ENCODE measurements at places on chromosomes 2 and 18.
A peak's percentile ranks its signal among the peaks of the same experiment; 100 is the strongest.

DNA sequence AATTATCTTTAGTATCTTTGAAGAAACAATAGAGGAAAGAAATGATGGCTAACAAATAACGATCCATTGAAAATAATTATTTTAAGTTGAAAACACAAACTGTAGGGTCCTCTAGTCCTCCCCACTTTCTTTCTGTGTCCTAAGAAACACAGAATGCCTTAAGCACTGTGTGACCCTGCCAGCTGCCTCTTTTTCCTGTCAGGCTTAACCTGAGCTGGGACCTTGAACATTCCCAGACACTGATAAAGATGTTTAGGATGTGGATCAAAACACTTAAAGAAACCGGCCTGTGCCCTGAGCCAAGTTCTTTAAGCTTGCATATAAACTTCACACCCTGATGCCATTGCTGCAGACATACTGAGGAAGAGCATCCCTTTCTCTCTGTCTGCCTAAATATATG lies 755.4 kb upstream of the VRK2 start:
- DNase-seq: no peak

GRCh38 chr2:179049546-179050311 lies at the start of gene CCDC141:
Gene CCDC141 (minus strand): TSS chr2:179050137. CDS start chr2:179049941, 196 bp downstream.
- DNase-seq: no peak

GRCh38 chr18:23743733-23744333 lies 54.6 kb downstream of the LAMA3 start:
- peak; percentile 27 for DNase-seq

DNA sequence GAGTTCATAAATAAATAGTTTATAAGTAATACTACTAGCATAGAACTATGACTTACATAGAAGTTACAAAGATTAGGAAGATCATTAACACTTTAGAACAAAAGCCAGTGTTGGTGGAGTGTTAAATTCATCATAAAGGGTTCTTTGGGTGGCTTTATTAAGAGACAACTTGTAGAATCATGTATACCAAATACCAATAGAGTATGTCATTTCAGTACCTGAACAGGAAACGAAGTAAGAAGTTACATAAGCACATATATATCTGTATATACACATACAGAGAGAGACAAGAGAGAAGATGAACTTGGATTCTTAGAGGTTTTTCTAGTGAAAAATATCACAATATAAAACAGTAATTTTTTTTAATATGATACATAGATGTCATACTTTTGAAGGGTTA lies 82.5 kb upstream of the OTX1 start:
- DNase-seq: no peak

GRCh38 chr2:54724560-54725342 lies 1.3 kb downstream of the EML6 start:
- peak; percentile 65 for DNase-seq

DNA sequence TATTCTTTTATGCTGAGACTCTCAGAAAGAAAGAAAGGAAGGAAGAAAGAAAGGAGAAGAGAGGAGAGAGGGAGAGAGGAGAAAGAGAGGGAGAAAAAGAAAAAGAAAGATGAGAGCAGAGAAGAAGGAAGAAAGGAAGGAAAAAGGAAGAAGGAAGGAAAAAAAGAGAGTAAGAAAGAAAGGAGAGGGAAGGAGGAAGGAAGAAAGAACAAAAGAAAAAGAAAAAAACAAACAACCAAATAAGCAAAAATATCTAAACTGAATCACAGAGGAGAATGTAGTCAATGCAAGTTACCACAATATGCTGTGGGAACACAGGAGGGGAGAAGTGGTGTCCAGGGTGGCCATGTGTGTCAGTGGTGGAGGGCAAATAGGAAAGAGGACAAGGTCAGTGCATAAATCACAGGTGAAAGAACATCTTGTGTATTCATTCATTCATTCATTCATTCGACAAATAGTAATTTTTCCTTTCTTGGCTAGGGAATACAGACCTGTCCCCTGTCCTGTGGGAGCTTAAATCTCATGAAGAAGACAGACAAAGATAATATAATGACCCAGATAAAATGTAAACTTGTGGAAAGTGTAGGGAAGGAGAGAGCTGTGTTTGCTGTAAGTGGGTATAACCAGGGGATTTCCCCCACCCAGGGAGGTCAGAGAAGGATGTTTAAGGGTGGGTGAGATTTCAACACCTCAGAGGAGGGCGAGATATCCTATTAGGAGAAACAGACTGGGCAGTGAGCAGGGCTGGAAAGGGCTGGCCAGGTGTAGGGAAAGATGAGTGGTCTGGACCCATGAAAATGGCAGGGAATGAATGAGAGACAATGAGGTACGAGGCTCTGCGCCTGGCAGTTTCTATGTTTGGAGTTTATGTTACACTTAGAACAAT lies 50.7 kb downstream of the IL1R2 start:
- DNase-seq: no peak

GRCh38 chr2:42973726-42974125 lies 181.3 kb upstream of the HAAO start:
- no peak for DNase-seq

GRCh38 chr2:7014174-7014640 lies 97.0 kb downstream of the RNF144A start:
- peak; percentile 96 for DNase-seq

DNA sequence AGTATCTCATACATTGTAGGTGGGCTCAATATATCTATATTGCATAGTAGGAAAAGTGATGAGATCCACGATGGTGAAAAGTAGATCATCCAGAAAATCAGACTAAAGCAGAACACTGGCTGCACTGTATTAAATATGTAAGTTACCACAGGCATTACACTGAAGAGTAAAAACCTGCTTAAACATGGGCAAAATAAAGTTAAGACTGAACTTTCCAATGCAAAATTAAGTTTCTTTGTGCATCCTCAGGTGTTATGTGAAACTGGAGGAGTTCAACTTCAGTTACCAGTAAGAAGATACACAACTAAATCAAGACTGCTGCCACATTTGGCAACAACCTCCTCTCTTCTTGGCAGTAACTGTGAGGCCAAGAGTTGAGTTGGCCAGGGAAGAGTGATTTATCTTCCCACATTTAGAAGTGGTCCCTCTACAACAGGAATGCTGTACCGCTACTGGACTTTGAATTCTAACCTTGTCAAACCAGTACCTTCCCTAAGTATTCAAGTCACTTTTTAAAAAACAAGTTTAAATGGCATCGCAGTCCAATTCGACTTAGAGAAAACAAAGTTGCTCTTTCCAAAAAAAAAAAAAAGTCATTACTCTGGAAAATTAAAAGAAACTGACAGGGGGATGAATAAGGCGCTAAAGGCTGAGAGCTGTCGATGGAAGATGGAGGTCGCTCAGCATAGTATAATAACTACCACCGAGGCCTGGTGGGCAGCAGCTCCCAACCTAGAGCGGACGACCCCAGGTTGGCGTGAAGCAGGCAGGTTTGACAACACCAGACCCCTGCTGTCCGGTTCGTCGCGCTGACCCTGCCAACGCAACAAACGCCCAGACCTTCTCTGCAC lies 1.1 kb downstream of the MAP4K3 start:
- no peak for DNase-seq

GRCh38 chr2:102279391-102279735 lies 32.0 kb upstream of the IL1RL1 start:
- no peak for DNase-seq

- DNase-seq: peak; percentile 74
These were observed 234.4 kb upstream of the EPAS1 start for GRCh38 chr2:46062637-46063412.

GRCh38 chr2:109435901-109436598 lies 177.7 kb downstream of the SEPTIN10 start:
- DNase-seq: no peak

GRCh38 chr2:62736899-62737559 lies 31.5 kb downstream of the EHBP1 start:
- no peak for DNase-seq

- no peak for DNase-seq
These were observed 57.3 kb upstream of the C2orf15 start for GRCh38 chr2:99084256-99084655.

- DNase-seq: no peak
These were observed 23.0 kb upstream of the RTN4 start for GRCh38 chr2:55073000-55073983.

- no peak for DNase-seq
These were observed 906.1 kb downstream of the SLC4A3 start for GRCh38 chr2:220533485-220533884.

DNA sequence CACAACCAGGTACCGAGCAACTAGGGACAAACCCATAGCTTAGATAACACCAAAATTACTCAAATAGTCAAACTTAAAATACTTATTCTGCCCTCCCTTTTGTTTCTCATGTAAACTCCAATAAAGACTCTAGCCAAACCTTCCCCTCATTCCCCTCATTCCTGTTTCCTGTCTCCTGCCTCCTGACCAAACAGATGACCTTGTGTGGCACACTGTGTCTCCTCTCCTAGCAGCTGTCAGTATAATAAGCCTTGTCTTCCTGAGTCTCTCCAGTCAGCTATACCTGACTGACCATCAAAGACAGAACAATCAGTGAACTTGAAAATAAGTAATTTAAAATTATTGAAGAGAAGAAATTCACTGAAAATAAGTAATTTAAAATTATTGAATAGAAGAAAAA lies 14.3 kb downstream of the SULT1C4 start:
- DNase-seq: no peak

- DNase-seq: no peak
These were observed 11.9 kb downstream of the GPN1 start for GRCh38 chr2:27640722-27641245.

GRCh38 chr2:113876503-113877387 lies 13.1 kb upstream of the ACTR3 start:
- DNase-seq: no peak

DNA sequence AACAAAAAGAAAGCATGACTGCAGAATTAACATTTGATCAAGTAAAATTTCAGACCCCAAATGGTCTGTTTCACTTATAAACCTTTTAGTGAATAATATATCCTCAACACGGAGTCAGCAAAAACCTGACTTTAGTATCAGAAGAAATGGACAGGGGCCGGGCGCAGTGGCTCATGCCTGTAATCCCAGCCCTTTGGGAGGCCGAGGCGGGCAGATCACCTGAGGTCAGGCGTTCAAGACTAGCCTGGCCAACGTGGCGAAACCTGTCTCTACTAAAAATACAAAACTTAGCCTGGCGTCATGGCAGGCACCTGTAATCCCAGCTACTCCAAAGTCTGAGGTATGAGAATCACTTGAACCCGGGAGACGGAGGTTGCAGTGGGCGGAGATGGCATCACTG lies 3.0 kb downstream of the OR6B3 start:
- no peak for DNase-seq

- no peak for DNase-seq
These were observed 6.6 kb downstream of the NT5DC4 start for GRCh38 chr2:112727276-112728028.

GRCh38 chr2:161988589-161988988 lies 85.4 kb downstream of the DPP4 start:
- DNase-seq: no peak

- DNase-seq: no peak
These were observed 13.7 kb upstream of the GAL3ST2 start for GRCh38 chr2:241762933-241763369.

- no peak for DNase-seq
These were observed 696.8 kb downstream of the LRRTM4 start for GRCh38 chr2:76825140-76825970.

DNA sequence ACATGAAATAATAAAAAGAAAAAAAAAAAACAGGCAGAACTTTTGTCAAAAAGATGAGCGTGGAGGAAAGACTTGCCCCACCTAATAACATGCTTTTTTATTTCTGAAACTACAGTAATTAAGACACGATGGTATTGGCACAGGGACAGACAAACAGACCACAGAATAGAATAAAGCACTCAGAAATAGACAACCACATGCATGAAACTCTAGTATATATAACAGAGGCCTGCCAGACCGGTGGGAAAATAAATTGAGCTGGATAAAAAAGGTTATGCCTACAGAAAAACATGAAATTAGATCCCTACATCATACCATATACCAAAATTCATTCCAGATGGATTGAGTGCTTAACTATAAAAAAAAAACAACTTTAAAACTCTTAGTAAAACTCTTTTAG lies 163.1 kb downstream of the NRP2 start:
- DNase-seq: no peak

DNA sequence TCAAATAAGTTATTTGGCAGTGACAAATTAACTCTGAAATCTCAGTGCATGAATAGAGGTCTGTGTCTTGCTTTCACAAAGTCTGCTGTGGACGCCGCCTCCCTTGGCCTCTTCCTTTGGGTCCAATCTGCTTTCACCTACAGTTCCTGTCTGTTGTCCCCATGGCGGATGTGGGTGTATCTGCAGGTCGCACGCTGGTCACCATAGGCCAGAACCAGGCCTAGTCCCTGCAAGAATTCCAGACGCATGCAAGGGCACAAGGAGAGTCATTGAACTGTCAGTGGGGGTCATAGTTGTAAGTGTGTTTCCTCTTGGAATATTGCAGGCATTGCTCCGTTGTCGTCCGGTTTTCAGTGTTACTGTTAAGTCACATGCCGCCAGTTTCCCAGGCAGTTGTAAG lies 7.4 kb downstream of the SOCS6 start:
- DNase-seq: no peak

- DNase-seq: no peak
These were observed 31.5 kb downstream of the NDC80 start for GRCh38 chr18:2602844-2603243.

DNA sequence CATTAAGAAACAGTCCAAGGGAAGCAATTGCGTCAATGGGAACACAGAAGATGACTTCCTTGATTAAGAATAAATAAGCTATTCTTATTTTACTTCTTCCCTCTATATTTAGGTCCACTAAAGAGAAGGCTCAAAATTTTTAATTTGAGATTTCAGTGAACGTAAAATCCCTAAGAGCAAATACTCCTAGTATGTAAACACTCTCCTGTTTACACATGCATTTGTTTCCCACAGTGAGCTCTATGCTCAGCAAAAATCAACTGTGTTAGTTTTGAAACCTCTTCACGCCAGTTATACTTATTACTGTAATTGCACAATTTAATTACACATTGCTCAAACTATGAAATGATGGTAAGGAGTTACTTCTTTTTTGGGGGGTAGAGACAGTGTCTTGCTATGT lies 8.8 kb downstream of the SLC39A6 start:
- DNase-seq: no peak

GRCh38 chr2:48715956-48716355 lies 39.6 kb downstream of the LHCGR start:
- peak; percentile 8 for DNase-seq

DNA sequence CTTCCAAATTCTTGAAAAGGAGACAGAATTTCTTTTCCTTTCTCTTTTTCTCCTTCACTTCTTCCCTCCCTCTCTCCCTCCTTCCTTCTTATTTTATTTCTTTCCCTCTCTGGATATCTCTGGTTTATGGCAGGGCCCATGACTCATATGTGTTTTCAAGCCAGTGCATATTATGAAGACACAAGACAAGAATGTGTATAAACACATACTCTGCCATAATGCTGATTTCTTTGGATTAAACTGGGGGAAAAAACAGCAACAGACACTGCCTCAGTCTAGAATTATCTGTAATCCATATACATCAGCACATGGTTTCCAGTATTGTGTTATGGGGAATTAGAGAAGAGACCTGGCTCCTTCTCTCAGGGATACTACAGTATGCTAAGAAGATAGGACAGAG lies 82.8 kb upstream of the CPO start:
- no peak for DNase-seq

DNA sequence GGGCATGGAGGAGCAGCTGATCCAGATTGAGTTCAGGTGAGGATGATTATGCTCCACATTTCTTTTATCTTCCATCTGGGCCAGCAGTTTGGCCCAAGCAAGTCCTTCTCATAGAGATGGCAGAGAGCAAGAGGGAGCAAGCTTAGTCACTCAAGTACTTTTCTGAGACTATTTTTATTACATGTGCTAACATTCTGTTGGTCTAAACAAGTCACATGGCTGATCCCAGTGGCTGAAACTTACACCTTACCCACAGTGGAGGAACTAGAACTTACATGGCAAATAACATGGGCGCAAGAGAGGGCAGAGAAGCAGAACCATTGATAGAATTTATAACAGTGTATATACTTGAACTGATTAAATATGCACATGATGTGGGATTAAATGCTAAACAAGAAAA lies 105.7 kb downstream of the KYNU start:
- DNase-seq: no peak
